ENCODE measurements at places on chromosomes 7 and 10. TPM values are rescaled to one million over a fixed set of nuclear protein-coding genes. Genes with fewer than 3 reads are reported as not detected.

The CCL26 gene
- total RNA-seq = 1.4 TPM

The ZC3HAV1 gene
- total RNA-seq = 17.5 TPM

The SRGN gene
- total RNA-seq = 41.5 TPM

The CPN1 gene
- not detected for total RNA-seq

The LRCH4 gene
- 2.2 TPM for total RNA-seq

All from smooth muscle cell of the coronary artery (primary cell).